ENCODE measurements at places on chromosomes 5 and 9.

GRCh38 chr9:19030899-19031298 is 2.1 kb downstream of the SAXO1 start:
- no peak for DNase-seq

DNA sequence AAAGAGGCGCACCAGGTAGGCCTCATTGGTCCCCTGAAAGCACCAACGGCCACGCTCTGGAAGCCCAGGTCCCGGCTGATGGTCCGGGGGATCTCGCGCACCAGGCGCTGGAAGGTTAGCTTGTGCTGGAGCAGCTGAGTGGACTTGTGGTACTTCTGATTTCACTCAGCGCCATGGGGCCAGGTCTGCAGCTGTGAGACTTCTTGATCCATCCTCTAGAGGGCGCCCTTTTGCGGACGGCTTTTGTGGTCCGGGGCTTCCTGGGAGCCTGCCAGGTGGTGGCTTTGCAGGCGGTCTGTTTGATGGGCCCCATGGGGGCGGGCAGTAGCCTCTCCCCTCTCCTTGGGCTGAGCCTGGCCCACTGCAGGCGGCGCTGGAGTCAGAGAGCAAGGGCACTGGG is 10.4 kb downstream of the TAF11L12 start:
- DNase-seq: no peak

- DNase-seq: no peak
Observed at GRCh38 chr5:179828756-179829421, 8.2 kb downstream of the SQSTM1 start.

GRCh38 chr5:124865603-124866354 is 119.3 kb upstream of the ZNF608 start:
- no peak for DNase-seq

- no peak for DNase-seq
Observed at GRCh38 chr5:178441486-178442270, 148.5 kb downstream of the COL23A1 start.

GRCh38 chr5:33817301-33817700 is 74.5 kb downstream of the ADAMTS12 start:
- DNase-seq: no peak

DNA sequence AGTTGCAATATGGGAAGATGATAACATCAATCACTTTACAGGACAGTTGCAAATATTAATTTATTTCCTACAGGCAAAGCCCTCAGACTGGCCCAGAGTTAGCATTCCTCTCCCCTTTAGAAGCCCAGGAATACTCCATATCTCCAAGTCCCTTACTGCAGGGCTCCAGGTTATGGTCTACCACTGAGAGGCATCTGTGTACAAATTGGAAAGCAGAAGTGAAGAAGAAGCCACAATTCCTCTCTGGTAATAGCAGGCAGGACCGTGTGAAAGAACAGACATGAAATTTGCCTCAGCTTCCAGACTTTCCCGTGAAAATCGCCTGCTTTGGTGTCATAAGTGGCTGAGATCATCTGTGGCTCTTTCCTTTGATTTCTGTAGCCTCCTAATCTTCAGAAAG is 289.6 kb downstream of the GLIS3 start:
- DNase-seq: no peak

DNA sequence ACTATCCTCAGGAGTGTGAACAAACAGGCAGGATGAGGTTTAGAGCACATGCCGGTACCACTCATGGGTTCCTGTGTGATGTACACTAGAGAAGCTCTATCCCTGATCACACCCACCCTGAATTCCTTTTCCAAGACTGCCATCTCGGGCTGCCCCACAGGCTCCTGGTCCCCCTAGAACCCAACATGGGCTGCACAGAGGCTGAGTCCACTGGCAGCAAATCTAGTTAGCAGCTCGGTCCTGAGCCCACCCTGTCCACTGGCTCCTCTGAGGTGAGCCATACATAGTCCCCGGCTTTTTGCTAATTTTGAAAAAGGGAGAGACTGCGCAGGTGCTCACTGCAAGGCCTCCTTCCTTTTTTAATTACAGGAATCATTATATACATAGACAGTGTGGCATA is 227.0 kb downstream of the FSTL4 start:
- no peak for DNase-seq

- DNase-seq: no peak
Observed at GRCh38 chr9:133137451-133138231, 16.6 kb upstream of the RALGDS start.

DNA sequence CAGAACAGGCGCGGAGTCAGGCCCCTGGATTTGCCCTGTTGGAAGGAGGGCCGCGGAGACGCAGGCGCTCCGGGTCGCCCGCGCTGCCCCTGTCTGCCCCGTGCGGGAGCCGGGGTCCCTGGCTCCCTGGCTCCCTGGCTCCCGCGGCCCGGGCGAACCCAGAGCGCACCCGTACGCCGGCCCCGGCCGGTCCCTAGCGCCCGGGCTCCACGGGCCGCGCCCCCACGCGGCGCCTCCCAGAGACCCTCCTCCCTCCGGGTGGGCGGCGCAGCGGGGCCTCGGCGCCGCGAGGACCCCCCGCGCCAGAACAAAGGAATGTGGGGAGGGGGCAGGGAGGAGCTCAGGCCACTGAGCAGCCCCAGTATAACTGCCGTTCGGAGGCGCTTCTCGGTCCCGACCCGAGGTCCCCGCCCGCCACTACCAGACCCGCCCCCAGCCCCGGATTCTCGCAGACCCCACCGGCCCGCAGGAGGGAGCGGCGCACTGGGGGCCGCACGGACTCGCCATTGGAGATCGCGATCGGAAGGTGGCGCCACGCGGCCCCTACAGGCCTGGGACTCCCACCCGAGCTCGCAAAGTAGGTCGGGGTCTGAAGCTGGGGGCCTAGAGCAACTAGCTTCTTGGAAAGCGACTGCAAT is 2.4 kb downstream of the NFIL3 start:
- no peak for DNase-seq

- no peak for DNase-seq
Observed at GRCh38 chr5:114435885-114436299, 74.0 kb downstream of the KCNN2 start.

DNA sequence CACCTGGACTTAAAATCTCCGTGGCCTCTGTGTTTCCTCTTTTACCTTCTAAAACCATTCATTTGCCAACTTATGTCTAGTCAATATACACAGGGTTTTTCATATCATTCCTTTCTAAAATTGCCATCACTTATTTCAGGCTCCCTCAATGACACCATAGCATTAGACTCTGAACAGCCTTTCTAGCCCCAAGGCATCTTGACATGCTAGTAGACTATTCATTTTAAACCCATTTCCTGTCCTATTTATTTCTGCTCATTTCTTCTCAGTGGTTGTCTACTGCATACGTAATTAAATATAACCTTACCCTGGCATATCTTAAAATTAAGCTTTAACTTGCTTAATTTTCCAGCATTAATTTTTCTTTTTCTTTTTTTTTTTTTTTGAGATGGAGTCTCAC is 83.2 kb downstream of the PHAX start:
- DNase-seq: no peak

- DNase-seq: no peak
Observed at GRCh38 chr5:171055875-171056454, 194.1 kb downstream of the RANBP17 start.

DNA sequence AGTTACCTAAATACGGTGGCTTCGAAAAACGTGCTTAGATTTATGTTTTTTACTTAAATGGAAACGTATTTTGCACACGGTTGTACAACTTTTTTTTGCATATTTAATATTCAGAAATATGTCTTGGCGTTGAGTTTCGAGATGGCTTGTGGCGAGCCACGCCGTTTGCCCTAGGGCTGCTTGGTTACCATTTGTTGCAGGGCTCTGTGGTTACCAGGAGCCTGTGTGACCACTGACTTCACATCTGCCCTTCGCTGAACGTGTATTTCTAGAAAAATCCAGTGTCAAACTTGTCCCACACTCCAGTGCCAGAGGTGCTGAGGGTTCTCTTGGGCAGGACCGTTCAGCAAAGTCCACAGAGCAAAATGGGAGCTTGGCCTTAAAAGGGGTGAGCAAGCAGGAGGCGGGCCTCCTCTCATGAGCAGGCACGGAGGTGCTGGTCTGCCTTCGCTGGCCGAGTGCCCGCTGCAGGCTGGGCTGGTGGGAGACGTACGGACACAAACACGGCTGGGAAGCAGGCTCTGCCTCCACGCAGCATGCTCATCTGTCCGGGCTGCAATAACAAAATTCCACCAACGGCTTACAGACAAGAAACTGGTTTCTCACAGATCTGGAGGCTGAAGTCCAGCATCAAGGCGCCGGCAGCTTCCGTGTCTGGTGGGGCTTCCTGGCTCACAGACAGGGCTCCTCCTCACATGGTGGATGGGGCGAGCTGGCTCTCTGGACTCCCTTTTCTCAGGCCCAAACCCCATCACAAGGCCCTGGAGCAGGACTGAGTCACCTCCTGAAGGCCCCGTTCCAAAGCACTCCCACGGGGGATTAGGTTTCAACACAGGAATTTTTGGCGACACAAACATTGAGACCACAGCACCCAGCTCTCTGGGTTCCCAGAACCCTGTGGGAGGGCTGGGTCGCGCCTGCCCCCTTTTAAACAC is 5.4 kb downstream of the MRPL36 start:
- no peak for DNase-seq

DNA sequence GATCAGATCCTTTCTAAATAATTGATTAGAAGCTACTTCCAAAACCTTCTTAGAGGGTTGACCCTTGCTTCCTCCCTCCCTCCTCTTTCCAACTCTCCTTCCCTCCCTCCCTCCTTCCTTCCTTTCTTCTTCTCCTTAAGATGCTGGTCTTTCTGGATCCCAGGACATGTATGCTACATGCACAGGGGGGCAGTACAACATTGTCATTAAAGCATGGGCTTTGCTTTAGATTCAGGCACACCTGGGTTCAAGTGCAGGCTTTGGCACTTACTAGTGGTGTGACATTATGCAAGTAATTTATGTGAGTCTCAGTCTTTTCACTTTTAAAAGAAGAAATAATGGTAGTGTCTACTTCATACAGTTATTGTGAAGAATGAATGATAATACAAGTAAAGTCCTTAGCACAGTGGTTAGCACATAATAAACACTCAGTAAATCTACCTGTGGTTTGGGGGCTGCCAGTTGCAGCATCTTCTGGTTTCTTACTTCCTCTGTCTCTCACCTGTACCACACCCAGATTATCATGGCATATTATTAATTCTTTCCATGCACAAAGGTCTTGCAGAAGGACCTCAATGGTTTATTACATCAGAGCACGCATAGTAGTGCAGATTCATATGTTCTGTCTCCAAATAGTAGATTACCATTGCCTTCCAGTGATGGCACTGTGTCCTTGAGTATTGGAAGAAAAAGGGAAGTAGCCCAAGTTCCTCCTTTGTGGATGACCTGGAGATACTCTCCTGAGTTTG is 154.1 kb downstream of the ARHGAP26 start:
- no peak for DNase-seq

- no peak for DNase-seq
Observed at GRCh38 chr5:113150821-113151220, 174.2 kb downstream of the DCP2 start.

All from CMK (cell line).